ENCODE measurements at places on chromosomes 7 and 10.

GRCh38 chr10:70183304-70183703 is 13.0 kb upstream of the SAR1A start:
- no peak for DNase-seq

DNA sequence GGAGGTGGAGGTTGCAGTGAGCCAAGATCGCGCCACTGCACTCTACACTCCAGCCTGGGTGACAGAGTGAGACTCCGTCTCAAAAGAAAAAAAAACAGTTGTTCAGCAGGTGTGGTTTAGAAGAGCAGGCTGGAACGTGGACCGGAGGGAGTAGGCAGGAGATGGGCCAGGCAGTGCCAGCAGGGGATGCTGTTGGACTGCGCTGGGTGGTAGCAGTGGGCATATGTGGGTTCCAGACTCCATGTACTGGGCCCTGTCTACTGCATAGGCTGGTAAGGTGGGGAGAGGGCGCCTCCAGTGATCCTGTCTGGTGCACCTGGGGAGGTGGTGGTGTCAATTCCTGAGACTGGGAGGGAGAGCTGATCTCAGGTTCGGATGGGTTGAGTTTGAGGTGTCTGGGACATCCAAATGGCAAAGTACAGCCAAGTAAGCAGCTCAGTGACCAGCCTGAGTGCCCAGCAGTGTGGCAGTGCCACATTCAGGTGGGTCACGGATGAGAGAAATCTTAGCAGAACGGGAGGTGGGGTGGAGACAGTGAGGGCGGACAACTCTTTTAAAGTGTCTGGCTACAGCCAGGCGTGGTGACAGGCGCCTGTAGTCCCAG is 25.9 kb downstream of the SFXN4 start:
- peak; percentile 55 for DNase-seq

- DNase-seq: no peak
Observed at GRCh38 chr7:39882148-39882784, 67.8 kb upstream of the CDK13 start.

DNA sequence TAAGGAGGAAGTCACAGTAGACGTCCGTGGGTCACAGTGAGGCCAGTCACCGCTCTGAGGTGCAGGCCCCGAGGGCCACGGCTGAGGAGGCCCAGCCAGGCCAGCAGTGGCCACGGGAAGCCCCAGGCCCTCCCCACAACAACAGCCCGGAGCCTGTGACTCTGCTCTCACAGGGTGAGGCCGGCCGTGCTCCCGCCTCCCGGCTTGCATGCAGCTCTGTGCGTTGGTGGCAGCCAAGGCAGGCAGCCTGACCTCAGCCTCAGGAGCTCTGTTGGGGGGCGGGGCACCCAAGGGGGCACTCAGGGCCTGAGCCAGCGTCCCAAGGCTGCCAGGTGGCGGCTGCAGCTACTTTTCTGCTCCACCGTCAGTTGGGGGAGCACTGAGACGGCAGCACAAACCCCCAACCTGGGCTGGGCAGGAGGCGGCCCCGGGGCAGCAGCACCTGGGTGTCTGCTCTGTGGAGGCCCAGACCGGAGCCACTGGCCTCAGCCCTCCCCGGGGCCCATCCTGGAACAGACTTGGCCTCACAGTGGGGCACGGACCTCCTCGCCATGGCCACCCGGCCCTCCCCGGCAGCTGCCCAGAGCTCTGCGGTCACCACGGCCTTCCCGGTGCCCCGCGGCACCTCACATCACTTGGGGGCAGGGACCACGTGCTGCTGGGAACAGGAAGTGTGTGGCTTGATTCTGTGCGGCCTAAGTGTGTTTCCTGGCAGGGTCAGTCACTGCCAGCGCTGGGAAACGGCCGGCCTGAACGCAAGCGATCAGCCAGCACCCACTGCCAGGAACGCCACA is 13.3 kb downstream of the CYP2W1 start:
- DNase-seq: no peak

GRCh38 chr7:108136191-108136688 is 6.1 kb upstream of the LAMB4 start:
- no peak for DNase-seq

- no peak for DNase-seq
Observed at GRCh38 chr10:114545071-114545470, 113.0 kb downstream of the ABLIM1 start.

DNA sequence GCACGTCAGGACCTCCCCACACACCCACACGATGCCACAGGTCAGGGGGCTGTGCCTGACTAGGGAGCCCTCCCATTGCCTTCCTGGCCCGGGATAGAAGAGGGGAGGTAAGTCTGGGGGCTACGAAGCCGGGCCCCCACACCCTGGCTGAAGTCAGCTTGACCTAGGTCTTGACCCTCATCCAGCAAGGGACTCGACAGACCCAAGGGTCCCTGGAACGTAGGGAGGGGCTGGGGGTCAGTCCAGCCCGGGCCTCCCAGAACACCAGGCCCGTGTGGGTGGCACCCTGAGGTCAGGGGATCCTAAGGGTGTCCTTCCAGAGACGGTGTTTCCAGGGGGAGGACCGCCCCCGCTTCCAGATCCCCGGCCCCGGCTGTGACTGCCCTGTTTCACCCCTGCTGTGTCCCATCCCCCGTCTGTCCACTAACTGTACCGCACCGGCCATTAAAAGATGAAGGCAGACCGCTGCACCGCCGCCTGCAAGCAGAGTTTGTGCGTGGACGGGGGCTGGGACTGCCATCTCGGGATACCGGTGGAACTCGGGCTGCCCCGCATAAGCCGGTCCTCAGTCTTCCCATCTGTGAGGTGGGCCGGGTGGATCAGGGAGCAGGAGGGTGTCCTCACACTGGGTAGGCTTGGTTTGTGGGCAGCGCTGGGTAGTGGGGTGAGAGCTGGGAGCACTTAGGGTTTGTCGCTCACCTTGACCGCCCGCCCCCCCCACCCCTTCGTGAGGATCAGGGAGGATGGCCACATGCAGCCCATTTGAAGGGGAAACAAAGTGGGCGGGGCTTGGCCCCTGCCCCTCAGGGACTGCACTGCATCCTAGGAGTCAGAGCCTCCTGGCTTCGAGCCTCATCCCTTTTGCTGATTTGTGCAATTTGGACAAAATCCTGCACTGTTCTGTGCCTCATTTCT is 21.1 kb downstream of the SLC29A4 start:
- no peak for DNase-seq

GRCh38 chr10:93947055-93947454 is 46.7 kb upstream of the PLCE1 start:
- DNase-seq: no peak

- no peak for DNase-seq
Observed at GRCh38 chr7:157831143-157831905, 494.5 kb downstream of the DNAJB6 start.

DNA sequence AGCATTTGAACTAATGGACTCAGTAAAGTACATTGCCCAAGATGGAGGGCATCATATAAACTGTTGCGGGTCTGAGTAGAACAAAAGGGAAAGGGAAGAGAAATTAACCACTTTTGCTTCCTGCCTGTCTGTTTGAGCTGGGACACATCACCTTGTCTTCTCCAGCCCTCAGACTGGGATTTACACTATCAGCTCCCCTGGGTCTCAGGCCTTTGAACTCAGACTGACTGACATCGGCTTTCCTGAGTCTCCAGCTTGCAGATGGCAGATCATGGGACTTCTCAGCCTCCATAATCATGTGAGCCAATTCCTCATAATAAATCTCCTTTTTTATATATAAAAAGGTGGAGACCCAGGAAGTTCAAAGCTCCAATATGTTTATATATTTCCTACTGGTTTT is 23.0 kb upstream of the WASL start:
- DNase-seq: no peak

- no peak for DNase-seq
Observed at GRCh38 chr7:157769526-157770215, 432.9 kb downstream of the DNAJB6 start.

- no peak for DNase-seq
Observed at GRCh38 chr7:158602905-158603772, 15.5 kb upstream of the PTPRN2 start.

DNA sequence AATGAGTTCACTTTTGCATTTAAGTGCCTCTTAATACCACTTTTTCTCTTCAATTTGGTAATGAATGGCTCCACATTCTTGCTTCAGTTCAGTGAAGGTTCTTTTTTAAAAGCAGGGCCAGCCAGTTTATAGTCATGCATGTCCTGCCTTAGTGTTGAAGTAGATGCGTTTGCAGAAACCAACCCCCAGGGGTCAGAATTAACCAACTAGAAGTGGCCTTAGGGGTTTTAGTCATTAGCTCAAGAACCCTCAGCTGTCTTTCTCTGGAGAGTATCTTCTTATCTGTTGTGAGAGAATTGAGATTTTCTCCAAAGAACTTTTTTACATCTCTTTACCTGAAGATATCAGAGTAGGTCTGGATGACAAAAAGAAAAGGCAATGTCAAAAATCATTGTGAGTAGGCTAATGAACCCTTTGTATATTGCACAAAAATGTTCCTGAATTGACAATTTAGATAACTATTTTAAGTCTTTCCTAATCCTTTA is 82.2 kb downstream of the PIK3CG start:
- DNase-seq: no peak

DNA sequence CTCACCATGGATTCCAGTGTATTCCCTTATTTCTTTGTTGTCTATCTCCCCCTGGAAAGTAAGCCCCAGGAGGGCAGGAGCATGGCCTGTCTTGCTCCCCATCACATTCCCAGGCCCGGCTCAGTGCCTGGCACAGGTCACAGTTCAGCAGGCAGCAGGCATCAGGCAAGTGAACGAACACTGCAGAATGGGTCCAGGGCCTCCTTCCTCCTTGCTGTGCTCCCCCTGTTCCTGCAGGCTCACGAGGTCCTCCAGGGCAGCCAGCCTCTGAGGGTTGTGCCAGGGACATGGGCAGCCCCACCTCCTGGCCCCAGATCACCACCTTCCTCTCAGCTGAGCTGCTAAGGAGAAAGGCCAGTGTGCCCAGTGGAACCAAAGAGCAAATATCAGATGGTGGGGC is 41.8 kb downstream of the PDLIM1 start:
- DNase-seq: peak; percentile 78

- no peak for DNase-seq
Observed at GRCh38 chr7:121824276-121824675, 48.7 kb upstream of the PTPRZ1 start.

DNA sequence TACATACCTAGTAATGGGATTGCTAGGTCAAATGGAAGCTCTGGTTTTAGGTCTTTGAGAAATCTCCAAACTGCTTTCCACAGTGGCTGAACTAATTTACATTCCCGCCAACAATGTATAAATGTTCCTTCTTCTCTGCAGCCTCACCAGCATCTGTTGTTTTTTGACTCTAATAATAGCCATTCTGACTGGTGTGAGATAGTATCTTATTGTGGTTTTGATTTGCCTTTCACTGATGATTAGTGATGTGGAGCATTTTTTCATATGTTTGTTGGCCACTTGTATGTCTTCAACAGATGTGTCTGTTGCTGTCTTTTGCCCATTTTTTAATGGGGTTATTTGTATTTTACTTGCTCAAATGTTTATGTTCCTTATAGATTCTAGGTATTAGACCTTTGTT is 675.5 kb downstream of the SUGCT start:
- no peak for DNase-seq

DNA sequence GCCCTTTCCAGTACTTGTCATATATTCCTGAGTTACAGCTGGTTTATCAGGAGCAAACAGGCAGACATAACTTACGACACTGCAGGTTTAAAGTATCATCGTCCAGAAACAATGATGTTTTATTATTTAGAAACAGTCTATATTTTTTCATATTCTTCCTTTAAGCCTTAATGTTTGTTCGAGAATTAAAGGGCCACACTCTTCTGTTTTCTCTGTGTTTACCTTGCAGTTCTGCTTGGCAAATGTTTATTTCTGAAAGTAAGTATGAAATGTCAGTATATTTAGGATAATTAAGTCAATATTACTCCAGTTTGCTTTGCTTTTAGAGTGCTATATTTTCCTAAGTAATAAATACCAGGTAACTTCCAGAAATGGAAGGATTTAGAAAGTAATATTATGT is 115.1 kb downstream of the VTI1A start:
- no peak for DNase-seq

DNA sequence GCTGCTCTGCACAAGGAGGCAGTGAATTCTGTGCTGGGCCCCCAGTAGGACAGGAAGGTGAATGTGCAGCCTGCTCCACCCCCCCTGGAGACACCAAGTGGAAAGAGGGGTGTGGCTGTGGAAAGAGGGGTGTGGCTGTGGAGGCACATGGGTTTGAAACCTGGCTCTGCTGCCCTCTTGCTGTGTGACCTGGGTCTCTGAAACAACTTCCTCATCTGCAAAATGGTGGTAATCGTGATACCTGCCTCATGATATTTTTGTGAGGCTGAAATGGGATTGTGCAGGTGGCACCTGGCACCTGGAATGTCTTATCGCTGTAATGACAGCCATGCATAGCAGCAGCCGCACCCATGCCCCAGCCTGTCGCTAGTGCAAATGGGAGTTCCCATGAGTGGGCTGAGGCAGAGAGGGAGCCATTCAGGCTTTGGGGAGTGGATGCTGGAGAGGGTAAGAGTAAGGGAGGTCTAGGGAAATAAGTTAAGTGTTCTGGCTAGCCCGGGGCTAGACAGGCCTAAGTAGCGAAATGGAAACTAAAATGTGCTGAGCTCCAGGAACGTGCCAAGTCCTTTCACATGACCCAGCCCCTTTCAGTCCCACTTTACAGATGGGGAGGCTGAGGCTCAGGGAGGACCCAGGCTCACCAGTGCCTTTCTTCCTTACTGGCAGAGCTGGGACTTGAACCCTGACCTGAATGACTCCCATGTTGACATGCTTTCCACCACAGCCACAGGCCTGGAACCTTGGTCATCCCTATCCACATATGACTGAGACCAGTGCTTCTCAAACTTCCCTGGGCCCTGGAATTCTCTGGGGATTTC is 35.0 kb downstream of the C10orf105 start:
- DNase-seq: no peak

DNA sequence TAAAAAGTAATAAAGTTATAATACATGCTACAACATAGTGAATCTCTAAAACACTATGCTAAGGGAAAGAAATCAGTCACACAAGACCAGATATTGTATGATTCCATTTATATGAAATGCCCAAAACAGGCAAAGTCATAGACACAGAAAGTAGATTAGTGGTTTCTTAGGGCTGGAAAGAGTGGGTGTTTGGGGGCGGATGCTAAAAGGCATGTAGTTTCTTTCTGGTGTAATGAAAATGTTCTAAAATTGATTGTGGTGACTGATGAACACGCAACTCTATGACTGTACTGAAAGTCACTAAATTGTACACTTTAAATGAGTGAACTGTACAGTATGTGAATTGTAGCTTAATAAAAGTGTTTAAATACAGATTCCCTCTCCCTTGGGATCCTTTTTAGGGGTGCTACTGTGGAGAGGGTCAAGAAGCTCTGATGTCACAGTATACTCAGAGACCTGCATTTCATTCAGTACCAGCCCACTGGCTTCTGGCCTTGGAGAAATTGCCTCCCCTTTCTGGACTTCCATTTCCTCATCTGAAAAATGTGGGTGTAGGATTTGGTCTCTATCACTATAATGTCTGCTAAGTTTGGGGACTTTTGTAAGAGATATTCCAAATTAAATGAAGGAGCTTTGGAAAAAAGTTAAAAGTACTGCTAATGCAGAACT is 46.4 kb downstream of the AOAH start:
- no peak for DNase-seq

DNA sequence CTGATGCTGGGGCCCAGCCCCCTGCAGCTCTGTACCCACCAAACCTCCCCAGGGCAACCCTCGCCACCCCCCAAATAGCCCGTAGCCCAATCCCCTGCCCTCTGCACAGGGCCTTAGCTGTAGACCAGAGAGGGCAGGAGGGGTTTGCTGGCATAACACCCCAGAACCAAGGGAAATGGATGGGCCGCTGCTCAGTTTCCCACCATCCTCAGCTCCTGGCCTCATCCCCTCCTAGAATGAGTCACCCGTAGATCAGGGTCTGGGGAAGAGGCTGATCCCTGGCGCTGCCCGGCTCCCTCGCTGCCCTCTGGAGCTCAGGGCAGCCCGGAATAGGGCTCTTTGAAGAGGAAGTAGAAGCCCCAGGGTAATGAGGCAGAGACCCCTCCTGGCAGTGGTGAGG is 31.2 kb downstream of the LDB3 start:
- no peak for DNase-seq
